CD4-positive, alpha-beta T cell treated with Interleukin-17A for 4 hours (primary cell): ENCODE measurements at places on chromosomes 4 and X.

DNA sequence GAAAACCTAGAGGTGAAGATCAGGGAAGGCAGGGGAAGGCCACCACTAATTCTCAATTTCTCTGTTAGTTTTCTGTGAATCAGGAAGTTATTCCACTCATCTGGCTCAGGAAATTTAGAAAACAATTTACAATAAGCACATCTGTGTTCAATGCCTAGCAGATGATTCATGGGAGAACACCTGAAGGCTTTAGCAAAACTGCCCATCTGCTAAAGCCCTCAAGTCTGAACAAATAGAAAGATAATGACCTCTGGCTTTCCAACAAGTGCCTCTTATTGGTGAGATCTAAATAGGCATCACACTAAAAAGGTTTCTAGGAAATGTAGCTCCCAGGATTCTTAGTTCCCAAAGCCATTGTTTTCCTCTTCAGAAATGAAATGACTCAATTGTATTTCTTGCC, 122.1 kb upstream of the GNPDA2 start:
- no peak for DNase-seq

GRCh38 chr4:152628128-152628527, 51.7 kb downstream of the TMEM154 start:
- no peak for DNase-seq

- no peak for DNase-seq
Observed at GRCh38 chr4:56477192-56477702, 9.8 kb downstream of the SRP72 start.

DNA sequence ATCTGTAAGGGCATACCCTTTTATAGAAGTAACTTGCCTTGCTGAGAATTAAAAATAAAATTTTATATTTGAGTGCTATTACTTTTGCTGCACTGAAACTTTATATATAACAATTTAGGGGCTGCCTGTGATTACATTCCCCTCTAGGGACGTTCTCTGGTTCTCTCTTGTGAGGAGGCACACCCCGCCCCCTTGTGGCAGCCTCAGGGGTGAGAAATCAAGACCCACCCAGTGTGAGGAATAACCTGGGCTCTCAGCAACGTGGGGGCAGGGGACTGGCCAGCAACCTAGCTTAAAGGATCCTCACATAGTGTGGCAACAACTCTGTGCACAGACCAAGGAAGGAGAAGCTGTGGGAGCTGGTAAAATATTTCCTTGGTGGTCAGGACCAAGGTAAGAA, 43.7 kb downstream of the MAGEA9 start:
- peak; percentile 58 for DNase-seq

GRCh38 chr4:30181512-30181911, 538.7 kb upstream of the PCDH7 start:
- DNase-seq: no peak

DNA sequence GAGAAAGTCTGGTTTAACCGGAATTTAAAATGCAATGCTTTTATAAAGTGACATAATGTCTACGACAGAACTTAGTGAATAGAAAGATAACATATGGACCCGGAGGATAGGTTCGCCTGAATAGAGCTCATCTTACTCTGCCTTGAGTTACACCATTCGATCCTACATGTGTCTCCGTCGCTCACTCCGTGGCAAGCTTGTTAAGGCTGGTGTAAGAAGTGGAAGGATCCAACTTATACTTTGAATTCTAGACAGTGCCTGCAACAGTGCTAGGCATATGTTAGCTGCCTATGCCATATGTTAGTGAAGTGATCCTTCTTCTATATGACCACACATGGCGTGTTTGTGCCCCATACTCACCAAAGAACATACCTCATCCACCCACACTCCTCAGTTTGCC, 50.9 kb downstream of the SEL1L3 start:
- DNase-seq: no peak

GRCh38 chr4:183674153-183674552, 15.1 kb downstream of the TRAPPC11 start:
- DNase-seq: no peak

DNA sequence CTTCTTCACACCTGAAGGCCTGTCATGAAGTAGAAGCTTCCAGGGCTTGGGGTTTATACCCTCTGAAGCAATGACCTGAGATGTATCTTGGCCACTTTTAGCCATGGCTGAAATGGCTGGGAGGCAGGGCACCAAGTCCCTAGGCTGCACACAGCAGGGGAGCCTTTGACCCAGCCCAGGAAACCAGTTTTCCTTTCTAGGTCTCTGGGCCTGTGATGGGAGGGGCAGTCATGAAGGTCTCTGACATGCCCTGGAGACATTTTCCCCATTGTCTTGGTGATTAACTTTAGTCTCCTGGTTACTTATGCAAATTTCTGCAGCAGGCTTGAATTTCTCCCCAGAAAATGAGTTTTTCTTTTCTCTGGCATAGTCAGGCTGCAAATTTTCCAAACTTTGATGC, 511.0 kb upstream of the KLHL4 start:
- DNase-seq: no peak

DNA sequence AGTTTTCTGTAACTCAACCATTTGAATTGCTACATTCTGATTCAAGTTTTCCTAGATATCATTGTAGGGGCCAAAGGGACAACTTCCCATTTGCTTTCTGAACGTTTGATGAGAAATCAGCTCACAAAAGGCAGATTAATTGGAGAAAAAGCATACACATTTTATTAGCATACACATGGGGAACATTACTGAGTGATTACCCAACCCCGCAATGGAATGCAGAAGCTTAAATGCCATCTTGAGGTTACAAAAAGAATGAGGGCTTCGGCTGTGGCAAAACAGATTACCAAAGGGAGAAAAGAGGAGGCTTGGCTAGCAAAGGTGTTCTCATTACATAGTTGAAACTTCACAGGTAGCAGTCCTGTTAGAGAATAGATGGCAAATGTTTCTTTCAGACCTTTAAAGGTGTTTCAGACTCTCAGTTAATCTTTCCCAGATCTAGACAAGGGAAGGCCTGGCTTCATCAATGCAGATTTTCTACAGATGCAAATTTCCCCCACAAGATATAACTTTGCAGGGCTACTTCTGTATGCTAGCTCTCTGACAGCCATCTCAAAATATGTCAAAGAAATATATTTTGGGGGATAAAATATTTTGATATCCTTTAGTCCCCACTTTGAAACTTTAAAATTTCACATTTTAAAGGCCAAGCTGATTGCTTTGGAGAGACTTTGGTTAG, 26.5 kb upstream of the HERC6 start:
- DNase-seq: no peak

GRCh38 chrX:23223169-23223568, 111.5 kb upstream of the PTCHD1 start:
- DNase-seq: no peak
